ENCODE measurements at places on chromosomes 5 and 9.

- DNase-seq: peak; percentile 46
These were observed 2.8 kb downstream of the MCCC2 start for GRCh38 chr5:71589903-71590302.

DNA sequence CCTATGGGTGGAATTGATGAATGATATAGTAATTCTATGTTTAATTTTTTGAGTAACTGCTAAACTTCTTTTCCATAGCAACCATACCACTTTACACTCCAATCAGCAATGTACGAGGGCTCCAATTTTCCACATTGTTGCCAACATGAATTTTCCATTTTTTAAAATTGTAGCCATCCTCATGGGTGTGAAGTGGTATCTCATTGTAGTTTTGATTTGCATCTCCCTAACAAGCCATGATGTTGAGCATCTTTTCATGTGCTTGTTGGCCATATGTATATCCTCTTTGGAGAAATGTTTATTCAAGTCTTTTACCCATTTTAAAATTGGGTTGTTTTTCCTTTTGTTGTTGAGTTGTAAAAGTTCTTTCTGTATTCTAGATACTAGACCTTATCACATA lies 48.9 kb downstream of the TMOD1 start:
- no peak for DNase-seq

DNA sequence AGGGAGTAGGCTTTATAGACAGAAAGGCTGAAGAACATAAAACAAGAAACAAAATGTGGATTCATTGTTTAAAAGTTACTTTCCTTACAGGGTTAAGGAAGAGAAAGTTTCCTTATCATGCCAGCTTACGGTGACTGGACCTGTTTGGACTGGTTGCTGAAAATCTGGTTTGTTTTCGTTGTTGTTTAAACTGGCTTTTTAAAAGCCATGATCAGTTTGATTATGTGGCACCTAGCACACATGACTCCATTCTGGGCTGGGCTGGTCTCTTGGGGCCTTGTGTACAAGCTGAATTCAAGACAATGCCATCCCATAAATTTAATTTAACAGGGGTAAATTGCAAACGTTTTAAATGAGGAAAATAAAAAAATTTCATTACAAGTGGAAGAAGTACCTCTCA lies 18.4 kb upstream of the ZNF474 start:
- DNase-seq: no peak

DNA sequence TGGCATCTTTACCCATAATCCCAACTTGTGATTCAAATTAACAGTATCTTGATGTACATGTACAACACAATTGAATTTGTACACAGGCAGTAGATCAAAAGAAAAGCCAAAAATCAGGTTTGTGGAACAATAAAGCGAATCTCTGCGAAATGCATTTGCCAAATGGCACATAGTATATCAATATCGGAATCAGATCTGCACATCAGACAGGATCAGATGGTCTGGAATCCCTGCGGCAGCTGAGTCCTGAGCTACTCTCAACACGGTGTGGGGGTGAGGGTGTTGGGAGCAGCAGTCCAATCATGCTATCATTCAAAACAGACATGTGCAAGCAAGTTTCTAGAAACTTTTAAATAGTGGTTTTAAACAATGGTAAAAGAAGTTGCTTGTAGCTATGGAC lies 358.3 kb downstream of the SEMA5A start:
- no peak for DNase-seq

GRCh38 chr5:33877449-33877848 lies 14.3 kb downstream of the ADAMTS12 start:
- DNase-seq: no peak

GRCh38 chr9:83013867-83014605 lies 48.9 kb downstream of the RASEF start:
- no peak for DNase-seq

DNA sequence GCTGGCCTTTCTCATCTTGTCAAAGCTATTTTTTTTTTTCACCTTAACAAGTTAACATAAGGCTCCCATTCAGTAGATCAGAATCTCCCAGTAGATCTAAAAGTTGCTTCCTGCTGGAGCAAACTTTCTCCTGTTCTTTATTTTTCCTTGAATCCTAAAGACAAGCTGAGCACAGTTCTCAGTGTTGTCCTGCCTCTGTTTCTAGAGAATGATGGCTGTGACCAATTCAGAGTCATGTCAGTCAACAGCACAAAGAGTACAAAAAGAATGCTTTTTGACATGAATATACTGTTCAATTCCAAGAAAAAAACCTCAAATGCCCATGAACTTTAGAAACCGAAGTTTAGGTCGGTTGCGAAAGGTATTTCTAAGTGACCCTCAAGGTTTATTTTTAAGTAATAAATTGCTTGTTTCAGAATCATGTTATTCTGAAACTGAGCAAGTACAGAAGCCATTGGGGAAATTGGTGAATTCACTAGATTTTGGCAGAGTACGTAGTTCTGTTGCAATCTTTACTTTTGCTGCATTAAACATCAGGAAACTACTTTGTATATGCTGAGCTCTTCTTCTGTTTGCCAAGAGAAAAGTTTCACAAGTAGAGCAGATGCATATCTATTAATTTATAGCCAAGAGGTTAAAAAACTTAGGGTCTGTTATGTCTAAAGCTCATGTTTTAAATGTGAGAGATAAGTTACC lies 161.7 kb upstream of the RPS23 start:
- DNase-seq: no peak

DNA sequence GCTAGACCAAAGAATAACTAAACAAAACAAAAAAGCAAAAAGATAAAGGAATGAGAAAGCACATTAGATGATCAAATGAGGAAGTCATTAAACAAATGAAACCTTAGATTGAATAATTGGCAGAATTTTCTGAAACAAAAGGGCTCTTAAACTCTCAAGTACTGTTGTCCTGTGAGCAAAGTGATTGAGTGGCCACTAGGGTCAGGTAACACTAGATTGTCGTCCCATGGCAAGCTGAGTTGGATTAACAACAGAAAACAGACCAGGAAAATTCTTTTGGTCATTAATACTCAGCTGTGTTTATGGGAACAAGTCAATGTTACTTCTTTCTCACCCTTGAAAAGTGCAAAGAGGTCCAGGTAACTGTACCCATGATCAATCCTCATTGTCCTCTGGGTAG lies 81.6 kb upstream of the MRPS30 start:
- no peak for DNase-seq

- DNase-seq: no peak
These were observed 75.4 kb downstream of the NREP start for GRCh38 chr5:111681414-111682120.

DNA sequence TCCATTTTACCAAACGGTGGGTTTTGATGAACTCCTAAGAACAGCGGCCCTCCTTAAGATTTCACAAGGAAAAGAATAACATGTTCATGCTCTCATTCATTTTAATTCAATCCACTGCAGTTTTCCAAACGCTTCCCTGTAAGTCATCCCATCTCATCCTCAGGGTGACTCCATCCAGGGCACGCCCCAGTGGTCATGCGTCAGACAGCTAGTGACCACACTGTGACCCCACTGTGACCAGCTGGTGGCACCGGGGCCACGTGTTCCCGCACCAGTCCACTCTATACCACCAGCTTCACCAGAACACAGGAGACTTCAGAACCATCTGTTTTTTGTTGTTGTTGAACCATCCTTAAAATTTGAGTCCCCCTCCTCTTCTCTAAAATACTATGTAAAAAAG lies 14.3 kb downstream of the ATPSCKMT start:
- no peak for DNase-seq

DNA sequence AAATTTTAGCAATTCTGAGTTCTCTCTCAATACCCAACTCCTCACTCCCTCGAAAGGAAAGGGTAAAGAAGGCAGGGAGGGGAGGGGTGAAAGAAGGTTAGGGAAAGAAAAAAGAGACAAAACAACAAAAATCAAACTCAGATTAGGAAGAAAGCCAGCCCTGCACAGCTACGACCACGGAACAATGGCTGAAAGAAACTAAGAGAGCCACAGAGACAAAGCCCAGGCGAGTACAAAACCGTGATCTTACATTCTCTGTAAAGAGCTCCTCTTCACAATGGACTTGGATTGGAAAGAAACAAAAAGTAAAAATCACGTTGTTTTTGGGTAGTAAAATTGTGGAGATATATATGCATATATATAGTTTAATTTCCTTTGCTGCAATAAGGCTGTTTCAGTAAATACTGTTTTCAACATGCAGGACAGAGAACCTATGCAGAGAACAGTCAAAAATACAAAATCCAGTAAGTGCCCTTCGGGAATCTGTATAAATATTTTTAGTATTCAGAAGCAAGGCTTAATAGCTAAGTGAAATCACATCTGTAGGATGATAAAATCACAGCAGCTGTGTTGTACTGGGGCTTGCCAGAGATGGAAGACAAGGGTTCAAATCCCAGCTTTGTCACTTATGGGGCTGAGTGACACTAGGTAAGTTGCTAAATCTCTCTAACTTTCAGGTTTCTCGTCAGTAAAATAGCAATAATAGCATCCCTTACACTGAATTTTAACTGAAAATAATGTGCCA lies 16.9 kb downstream of the PSMB7 start:
- DNase-seq: no peak

- peak; percentile 39 for DNase-seq
These were observed 53.9 kb downstream of the AHRR start for GRCh38 chr5:375336-375920.

- no peak for DNase-seq
These were observed 18.5 kb upstream of the SNAPC3 start for GRCh38 chr9:15404171-15404570.

GRCh38 chr9:131276094-131276888 lies at the start of gene FAM78A:
Gene FAM78A, minus strand, starts transcription at chr9:131276510. Its CDS starts 331 bp downstream, at chr9:131276179.
- DNase-seq: peak; percentile 75

Data from activated CD8-positive, alpha-beta memory T cell treated with anti-CD3 and anti-CD28 coated beads, Interleukin-2, amount 10 ng/mL, durations not matched to agents 7 days and 5 days (primary cell).